HTR-8/SVneo (cell line): ENCODE measurements at places on chromosomes 3 and 15.
A peak's percentile ranks its signal among the peaks of the same experiment; 100 is the strongest.

GRCh38 chr3:77102951-77103769 is 63.3 kb downstream of the ROBO2 start:
- no peak for DNase-seq

- DNase-seq = peak; percentile 32
Measured at GRCh38 chr3:119294696-119295671, 801 bp downstream of the ARHGAP31 start.

DNA sequence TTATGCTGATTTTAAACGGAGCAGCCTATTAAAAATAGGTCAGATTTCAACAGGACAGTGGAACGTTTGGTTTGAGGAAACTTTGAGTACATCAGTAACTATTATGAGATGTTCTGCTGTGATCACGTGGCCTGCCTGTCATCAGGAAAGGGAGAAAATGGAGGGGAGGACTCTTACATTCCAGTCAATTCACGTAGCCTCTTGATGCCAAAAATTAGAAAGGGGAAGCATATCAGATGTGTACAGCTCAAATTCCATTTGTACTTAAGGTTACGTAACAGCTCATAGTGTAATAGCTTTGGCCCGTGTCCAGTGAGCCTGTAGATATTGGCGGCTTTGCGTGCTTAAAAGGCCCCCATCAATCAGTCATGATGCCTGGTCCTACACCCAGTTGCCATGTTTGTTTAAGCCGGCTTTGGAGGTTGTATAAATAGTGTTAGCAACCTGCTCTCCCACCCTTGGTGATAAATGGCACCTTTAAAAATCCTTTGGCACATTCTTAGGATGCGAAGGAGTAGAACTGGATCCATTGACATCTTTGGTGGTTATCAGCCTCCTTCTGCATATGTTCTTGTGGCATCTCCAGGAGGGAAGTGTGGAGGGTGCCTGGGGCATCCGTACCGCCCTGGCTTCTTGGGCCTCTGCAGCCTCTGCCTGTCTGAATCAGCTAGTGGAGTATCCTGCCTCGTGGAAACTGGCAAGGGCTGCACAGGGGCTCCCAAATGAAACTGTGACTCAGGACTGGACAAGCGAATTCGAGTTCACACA is 163.9 kb downstream of the THSD4 start:
- peak; percentile 81 for DNase-seq

DNA sequence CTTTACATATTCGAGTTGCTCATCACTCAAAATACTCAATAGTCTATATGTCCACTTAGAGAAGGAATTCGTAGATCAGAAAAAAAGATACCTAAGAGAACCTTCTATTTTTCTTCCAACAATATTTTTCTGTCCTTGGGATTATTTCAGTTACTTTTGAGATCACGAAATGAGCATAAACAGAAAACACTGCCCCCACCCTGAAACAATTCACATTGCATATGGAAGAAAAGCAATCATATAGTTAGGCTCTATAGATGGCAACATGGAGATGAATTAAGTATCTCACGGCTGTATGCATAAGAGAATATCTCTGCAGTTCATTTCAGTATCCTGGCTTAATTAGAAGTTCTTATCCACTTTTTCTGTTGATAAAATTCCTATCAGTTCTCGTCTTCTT is 391.1 kb downstream of the FGF12 start:
- DNase-seq = no peak

DNA sequence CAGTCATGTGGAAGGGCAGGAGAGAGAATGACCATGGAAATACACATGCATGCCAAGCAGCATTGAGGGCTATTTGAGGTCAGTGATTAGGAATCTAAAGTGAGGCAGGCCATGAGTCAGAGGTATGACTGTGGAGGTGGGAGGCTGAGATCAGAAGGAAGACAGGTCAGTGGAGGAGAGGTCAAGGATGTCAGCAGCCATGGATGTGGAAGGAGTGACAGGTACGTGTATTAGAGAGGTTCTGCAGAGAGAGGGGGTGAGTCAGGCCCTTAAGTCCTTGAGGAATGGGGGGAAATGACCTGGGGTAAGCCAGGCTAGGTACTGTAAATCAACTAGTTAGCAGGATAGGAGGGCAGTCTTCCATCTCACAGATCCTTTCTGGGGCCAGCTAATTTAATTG is 166.6 kb downstream of the ANO10 start:
- DNase-seq = peak; percentile 33
